ENCODE measurements at places on chromosomes 2 and 18.

- no peak for DNase-seq
Observed at GRCh38 chr2:111982822-111983221, 72.2 kb upstream of the TMEM87B start.

GRCh38 chr2:227818675-227819397 lies 5.2 kb downstream of the CCL20 start:
- DNase-seq, result no peak

GRCh38 chr2:190404487-190404886 lies 3.7 kb upstream of the MFSD6 start:
- DNase-seq, result no peak

- no peak for DNase-seq
Observed at GRCh38 chr2:25431604-25432003, 89.9 kb upstream of the DNMT3A start.

GRCh38 chr2:419687-420317 lies 131.9 kb upstream of the ALKAL2 start:
- no peak for DNase-seq

GRCh38 chr18:9280849-9281248 lies 53.7 kb upstream of the TWSG1 start:
- DNase-seq, result no peak

GRCh38 chr2:171531291-171531690 lies 9.0 kb downstream of the CYBRD1 start:
- peak; percentile 60 for DNase-seq

DNA sequence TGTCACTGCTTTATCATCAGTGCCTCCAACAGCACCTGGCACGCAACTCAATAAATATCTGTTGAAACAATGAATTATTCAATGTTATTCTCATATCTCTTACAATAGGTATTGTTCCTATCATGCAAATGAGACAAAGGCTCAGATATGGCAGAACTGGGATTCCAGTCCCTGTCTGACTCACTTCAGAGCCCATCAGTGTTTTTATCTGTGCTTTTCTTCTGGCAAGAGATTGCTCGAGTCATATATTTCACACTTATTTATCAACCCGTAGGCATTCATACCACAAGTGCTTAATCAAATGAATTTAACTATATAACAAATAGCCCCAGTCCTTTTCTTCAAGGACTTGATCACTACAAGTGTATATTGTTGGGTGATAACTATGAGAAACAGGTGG lies 76.4 kb upstream of the TSPYL6 start:
- DNase-seq, result peak; percentile 42

DNA sequence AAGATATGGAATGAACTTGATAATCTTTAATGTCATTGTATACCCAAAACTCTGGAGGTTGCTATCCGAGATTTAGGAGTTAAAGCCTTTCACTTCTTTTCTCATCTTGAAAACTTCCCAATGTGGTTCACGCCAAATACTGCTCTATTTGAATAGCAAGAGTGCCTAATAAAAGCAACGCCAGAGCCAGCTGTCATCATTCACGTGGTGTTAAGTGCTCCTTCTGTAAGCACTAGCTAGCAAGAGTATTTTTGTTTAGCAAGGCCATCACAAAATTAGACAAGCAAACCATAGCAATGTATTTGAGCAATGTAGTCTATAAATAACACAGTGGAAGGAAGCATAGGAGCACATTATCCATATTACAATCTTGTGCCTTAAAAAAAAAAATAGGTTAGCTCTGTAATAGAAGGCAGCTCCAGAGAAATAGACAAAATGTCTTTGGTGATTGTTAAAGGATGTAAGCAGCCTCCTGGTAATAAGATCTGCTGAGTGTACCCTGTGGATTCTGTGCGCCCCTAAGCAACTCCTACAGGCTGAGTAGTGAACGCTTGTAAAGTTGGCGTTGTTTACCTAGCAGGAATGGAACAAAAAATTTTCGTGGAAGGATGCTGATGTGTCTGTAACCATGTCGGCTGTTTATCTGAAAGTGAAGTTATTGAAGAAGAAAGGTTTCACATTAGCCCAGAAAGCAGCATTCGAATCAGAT lies 518.0 kb downstream of the CNTNAP5 start:
- no peak for DNase-seq

DNA sequence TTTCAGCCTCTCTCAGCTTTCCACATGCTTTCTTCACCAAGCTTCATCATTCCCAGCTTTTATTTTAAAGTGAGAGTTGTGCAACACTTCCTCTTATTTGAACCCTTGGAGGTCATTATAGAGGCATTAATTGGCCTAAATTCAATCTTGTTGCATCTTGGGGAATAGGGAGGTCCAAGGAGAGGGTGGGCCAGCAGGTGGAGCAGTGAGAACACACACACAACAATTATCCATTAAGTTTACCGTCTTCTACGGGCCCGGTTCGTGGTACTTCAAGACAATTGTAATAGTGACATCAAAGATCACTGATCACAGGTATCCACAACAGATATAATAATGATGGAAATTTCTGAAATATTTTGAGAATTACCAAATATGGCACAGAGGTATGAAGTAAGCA lies 457.2 kb upstream of the SMIM21 start:
- DNase-seq, result no peak

DNA sequence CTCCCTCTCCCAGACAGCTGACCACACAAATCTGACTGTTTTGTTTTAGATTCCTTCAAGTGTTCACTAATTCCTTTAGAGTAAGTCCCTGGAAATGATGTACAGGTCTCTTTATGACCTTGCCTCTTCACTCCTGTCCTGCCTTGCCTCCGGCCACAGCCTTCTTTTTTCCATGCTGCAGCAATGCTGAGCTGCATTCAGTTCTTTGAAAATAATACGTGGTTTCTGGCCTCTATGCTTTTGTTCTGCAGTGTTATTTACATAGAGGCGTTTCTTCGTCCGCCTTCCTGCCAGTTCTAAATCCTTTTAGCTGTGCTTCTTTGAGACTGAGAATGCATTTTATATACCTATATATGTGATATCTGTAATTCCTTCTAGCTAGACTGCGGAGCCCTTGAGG lies 87.2 kb downstream of the PPP1R1C start:
- no peak for DNase-seq

DNA sequence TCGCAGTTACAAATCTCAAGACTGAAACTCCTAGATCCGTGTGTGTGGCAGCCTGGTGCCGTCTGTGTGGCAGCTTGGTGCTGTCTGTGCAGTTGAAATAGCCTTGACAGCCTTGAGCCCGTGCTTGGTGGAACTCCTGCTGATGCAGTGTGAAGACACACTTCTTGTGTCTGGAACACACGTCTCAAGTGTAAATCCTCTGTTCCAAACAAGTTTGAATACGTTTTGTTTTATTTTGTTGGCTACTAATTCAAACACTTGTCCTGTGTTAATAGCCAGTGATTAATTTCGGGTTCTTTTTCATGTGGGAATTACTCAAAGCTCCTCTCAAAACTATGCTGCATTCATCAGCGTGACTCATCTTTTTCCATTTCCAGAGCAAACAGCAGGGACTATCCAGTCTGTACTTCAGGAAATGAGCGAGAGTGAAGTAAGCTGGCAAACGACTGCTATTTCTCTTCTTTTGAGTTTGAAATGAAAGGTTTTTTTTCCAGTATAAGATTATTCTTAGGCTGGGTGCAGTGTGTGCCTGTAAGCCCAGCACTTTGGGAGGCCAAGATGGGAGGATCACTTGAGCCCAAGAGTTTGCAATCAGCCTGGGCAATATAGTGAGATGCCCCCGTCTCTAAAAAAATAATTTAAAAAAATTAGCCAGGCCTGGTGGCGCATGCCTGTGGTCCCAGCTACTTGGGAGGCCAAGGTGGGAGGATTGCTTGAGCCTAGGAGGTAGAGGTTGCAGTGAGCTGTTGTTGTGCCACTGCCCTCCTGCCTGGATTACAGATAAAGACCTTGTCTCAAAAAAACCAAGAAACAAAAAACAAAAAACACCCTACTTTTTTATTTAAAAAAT lies 152.9 kb downstream of the SPP2 start:
- peak; percentile 91 for DNase-seq

- no peak for DNase-seq
Observed at GRCh38 chr2:24618144-24618543, 127.1 kb downstream of the NCOA1 start.

- DNase-seq, result no peak
Observed at GRCh38 chr2:83378921-83379320, 1080.2 kb downstream of the SUCLG1 start.

DNA sequence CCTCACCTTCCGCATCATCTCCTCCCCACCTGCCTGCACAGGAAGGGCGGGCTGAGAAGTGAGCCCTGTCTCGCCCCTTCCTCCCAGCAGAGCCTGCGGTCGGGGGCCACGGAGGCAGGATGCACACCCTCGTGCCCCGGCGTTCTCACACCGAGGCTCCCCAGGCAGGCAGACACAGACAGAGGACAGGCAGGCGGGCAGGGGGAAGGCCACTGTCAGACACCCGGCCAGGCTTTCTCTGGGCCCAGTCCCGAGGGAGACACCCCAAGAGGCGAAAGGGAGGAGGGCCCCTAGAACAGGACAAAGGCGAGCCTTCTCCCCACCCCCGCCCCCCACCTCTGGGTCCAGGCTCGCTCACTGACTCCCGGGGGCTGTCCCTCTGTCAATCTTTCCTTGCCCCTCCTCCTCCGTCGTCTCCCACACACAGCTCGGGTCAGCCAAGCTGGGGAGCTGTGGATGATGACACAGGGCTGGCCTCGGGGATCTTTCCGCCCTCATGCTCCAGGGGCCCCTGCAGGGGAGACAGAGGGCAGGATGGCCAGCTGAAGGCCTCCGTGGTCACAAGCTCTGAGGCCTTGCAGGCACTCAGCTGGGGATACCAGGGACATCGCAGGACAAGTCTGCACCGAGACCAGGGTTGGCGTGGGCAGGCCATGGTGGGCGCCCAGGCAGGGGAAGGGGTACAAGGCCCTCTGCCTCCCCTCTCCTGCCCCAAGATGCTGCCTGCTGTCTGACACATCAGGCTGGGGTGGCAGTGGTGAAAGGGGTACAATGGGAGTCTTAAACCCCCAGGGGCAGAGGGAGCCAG lies 24.9 kb downstream of the BIN1 start:
- no peak for DNase-seq

GRCh38 chr2:20381457-20381856 lies 30.8 kb upstream of the PUM2 start:
- DNase-seq, result peak; percentile 23

DNA sequence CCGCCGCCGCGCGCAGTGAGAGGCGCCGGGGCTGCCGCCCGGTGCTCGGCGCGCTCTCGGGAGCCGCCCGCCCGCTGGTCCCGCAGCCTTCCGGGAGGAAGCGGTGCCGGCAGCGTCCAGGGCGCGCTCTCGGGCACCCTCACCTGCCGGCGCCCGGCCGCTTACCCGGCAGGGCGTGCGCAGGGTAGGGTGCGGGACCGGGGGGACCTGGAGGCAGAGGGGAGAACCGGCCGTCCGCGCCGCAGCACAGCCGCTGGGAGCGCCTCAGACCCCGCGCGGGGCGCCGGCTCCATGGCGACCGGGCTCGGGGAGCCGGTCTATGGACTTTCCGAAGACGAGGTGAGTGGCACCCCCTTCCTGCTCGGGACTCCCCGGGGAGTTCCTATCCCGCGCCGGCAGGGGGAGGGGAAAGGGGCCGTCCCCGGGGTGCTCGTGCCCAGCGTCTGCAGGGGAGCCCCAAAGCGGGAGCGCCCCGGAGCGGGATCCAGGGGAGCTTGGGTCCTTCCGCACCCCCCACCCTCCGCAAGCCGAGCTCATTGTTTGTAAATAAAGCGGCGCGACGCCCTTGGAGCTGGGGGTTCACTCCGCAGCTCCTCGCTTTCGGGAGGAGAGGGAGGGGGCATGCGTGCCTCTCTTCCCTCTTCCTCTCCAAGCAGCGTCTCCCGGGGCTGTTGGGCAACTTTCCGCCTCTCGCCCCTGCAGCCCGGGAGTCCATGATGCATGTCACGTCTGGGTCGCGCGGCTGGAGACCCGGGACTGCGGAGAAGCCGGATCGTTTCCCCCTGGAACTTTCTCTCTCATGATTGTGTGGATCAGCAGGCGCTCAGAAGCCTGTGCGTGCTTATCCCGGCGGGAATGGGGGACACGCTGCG lies 580 bp downstream of the NEDD4L start:
- no peak for DNase-seq

- DNase-seq, result peak; percentile 57
Observed at GRCh38 chr2:143955401-143956065, 564.4 kb downstream of the ZEB2 start.

DNA sequence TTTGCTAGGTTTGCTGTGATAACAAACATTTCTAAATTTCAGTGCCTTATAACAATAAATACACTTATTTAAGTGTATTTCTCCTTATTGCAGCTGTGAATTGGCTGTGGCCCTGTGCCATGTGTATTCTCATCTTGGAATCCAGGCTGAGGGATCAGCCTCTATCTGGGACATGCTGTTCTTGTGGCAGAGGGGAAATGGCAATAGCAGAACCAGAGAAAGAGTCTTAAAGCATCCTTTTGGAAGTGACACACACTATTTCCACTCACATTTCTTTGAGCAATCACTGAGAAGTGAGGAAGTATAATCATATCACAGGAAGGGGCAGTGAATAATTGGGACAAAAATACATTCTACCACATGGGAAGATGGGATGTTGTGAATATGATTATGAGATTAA lies 66.2 kb upstream of the PROKR1 start:
- DNase-seq, result no peak
